ENCODE measurements at places on chromosomes 6 and 20.

GRCh38 chr6:105488516-105489215, 85.8 kb upstream of the PREP start:
- DNase-seq, result no peak

- no peak for DNase-seq
These were observed 398.7 kb upstream of the MARCKS start for GRCh38 chr6:113458368-113459010.

GRCh38 chr6:68834551-68834950, 199.5 kb downstream of the ADGRB3 start:
- no peak for DNase-seq

GRCh38 chr6:158631678-158632537, 12.6 kb downstream of the DYNLT1 start:
- DNase-seq, result peak; percentile 91

DNA sequence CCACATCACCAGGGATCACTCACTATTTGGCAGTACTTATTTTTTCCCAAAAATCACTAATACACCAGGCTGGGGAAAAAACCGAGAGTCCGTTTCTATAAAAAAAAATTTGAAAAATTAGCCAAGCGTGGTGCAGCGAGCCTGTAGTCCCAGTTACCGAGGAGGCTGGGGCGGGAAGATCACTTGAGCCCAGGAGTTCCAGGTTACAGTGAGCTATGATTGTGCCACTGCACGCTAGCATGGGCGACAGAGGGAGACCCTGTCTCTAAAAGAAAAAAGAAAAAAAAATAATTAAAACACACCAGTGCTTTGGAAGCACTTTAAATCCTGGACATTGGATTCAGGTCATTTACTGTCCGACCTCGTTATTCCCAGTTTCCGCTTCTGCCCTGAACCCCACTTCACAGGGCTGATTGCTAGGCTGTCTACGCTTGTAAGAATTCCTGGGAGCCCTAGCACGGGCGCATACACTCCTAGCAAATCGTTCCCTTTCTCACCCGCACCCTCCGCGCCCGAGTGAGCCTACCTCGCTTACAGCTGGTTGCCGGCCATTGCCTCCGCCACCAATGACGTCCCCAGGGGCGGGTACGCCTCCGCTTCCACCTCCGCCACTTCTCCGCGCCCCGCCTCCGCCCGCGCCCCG, at the start of gene TPMT:
TPMT (minus strand) TSS at position 571 of the 643 bp plus-strand sequence. CDS start 5,950 bp downstream, outside the sequence.
- DNase-seq, result peak; percentile 24

DNA sequence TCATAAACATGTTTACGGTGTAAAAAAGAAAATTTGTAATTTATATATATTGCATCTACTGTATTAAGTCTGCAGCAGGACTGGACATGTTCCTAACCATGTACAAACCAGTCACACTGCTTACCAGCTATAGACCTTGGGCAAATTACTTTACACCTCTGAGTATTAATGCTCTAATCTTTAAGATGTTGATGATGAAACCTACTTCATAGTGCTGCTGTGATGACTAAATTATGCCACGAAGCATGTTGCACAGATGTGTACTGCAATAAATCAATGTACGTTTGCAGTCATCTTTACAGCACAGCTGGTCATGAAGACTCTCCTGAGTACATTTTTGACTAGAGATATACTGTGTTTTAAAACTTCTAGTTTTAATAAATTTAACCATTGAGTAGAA, 42.6 kb downstream of the PRKN start:
- DNase-seq, result no peak

DNA sequence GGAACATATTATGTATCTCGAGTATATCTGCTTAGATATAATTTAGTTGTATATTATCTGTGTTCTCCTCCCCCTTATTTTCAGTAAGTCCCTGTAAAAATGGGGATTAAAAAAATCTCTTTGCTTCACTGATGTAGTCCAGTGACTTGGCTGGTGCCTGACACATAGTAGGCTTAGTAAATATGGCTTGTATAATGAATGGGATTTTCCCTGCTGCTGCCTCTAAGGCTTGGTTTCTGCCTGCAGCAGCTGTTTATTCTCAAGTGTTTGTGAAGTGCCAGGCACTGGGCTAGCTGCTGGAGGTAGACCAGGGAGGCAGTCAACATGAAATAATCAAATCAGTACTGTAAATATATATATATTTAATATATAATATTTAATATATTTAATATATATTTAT, 1.6 kb upstream of the ZFP64 start:
- DNase-seq, result no peak

GRCh38 chr6:5937169-5937909, 69.4 kb downstream of the NRN1 start:
- no peak for DNase-seq

- no peak for DNase-seq
These were observed 64.3 kb downstream of the ADTRP start for GRCh38 chr6:11714116-11714797.

GRCh38 chr6:163888030-163888819, 473.7 kb downstream of the QKI start:
- DNase-seq, result no peak

DNA sequence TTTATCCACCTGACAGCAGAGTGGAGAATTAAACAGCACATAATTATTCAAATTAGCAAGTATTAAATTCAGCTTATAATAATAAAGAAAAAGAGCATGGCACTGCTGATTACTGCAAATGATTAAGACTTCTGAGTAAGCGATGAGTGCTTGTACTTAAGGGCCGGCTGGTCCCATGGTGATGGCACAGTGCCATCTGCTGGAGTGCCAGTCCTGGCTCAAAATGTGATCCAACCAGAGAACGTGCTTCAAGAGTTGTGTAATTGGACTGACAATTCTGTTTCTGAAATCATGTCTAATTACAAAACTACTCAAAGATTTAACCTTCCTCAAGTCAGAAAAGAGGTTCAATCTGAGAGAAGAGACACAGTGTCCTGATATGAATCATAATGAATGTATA, 181.6 kb upstream of the RGS17 start:
- DNase-seq, result no peak

DNA sequence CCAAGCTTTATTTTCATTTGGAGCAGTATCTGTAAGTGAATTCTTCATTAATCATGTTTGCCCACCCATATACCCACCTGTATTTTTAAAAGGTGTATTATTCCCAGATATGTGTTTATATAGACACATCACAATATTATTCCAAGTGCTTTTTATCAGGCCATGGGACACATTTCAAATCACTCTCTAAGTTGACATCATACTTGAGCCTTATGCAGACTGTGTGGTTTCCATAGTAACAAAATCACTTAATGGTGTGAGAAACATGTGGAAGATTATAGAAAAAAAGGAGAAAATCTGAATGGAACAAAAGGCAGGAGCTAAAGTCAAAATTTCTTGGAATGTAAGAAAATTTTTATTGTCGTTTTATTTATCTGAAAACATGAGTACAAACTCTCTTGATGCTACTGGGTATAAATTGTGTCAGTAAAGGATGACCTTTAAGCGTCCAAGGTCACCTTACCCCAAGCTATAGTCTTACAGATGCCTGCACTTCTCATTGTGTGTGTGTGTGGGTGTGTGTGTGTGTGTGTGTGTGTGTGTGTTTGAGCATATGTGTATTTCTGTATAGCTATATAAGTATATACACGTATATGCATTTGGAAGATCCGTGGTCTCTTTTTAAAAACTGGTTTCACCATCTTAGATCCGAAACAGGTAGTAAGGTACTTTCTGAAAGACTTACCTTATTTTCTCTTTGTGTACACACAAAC, 79.8 kb upstream of the CCN6 start:
- no peak for DNase-seq

- no peak for DNase-seq
These were observed 18.1 kb downstream of the SNX3 start for GRCh38 chr6:108242721-108243120.

DNA sequence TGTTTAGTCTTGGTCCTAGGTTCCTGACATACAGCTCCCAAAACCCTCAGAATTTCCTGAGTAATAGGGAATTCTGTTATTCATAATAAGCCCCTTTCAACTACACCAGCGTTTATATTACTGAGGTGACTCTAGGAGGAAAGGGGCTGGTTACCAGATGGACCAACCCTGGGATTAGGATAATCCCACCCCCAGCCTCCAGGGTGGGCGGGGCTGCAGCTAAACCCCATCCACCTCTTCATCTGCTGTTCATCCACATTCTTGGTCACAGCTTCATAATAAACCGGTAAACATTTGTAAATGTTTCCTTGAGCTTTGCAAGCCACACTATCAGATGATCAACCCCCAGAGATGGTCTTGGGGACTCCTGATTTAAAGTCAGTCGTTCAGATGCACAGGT, 38.3 kb downstream of the NINL start:
- DNase-seq, result no peak

DNA sequence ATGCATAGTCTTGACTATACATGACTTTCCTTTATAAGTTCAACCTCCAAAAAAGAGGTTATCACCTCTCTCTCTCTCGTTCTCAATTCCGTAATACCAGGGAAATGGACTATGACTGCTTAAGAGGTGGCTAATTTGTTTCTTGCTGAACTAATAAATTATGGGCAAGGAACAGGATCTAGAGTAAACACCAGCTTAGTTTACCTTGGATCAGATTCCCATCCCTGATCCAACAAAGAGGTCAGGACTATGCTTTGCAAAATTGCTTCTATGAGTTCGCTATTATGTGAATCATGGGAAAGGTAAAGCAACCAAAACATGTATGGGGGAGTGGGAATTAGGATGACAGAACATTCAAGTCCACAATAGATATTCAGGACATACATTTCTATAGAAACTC, 630.7 kb downstream of the HACE1 start:
- no peak for DNase-seq

GRCh38 chr20:42082611-42083010, 464.4 kb upstream of the CHD6 start:
- peak; percentile 16 for DNase-seq

- DNase-seq, result peak; percentile 72
These were observed 5.3 kb downstream of the OARD1 start for GRCh38 chr6:41066867-41067304.

- DNase-seq, result no peak
These were observed 64.2 kb upstream of the BTN3A2 start for GRCh38 chr6:26300828-26301227.
